ENCODE measurements at places on chromosomes 2 and 18.

DNA sequence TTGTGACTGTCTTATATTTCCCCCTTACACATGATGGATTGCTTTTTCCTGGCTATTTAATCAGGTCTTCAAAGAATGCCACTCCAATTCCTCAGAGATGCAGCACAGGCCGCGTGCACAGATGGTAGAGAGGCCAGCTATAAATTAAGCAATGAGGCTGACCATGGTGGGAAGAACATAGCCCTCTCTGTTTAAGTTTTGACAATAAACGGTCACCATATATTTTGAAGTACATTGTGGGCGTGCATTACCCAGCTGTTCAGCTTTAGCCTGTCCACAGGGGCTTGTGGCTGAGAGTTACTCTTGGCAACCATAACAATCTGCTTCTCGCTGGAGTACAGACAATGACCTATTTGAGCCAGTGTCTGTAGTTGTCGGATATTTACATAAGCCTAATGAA, 730.8 kb downstream of the DCC start:
- ATAC-seq, result no peak

DNA sequence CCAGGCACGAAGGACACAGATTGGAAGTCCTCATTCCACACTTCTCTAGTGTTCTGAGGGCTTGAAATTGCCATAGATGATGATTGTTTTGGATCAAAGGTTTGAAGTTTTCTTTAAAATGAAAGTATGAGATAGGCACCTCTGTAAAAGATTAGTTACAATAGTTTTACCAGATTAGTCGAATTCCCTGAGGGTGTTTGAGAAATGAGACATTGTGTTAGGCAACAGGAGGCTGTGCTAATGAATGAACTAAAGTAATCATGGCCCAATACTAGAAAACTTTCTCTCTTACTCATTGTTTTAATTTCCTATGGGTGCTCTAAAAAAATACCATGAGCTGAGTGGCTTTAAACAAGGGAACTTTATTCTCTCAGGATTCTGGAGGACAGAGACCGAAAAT, 421.7 kb downstream of the RNF144A start:
- ATAC-seq, result no peak

GRCh38 chr2:112591413-112591812, 7.0 kb downstream of the CHCHD5 start:
- ATAC-seq, result no peak

- no peak for ATAC-seq
Observed at GRCh38 chr2:42648796-42649195, 80.4 kb downstream of the MTA3 start.

DNA sequence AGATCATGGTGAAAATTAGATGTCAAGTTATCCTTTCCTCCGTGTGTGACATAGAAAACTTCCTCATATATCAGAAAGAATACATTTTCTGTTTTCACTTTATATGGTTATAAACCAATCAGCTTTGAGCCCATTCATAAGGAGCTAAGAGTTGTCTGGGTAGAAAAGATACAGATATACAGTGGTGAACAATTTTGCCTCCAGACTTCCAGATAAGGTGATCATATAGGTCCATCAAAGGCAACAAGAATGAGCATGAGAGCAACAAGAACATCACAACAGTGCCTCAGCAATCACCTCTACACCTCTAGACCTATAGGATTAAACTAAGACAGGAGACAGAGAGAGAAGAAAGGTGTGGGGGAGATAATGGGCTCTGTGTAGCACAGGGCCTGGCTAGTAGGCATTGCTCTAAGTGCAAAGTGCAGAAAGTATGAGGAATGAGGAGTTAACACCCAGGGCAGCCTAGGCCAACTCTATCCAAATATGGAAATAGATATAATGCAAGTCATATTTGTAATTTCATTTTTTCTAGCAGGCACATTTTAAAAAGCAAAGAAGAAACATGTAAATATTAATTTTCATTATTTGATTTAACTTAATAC, 8.3 kb downstream of the TNP1 start:
- no peak for ATAC-seq

DNA sequence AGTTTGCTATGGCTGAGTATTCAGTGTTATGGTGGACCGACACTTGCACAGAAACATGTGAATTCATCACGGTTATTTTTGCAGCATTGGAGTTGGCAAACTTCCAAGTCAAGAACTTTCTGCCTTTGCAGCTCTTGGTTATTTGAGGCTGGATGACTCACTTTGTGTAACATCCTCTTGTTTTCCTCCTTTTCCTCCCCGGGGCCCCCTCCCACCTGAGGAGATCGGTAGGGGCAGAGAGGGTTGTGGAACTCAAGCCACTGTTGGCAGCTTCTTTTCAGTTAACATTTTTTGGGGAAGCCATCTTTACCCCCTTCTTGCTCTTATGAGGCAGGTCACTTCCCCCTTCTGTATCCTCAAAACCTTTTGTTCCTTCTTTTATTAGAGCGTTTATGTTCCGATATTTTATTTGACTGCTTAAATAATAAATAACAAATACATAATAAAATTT, 48.6 kb downstream of the DDX1 start:
- no peak for ATAC-seq

DNA sequence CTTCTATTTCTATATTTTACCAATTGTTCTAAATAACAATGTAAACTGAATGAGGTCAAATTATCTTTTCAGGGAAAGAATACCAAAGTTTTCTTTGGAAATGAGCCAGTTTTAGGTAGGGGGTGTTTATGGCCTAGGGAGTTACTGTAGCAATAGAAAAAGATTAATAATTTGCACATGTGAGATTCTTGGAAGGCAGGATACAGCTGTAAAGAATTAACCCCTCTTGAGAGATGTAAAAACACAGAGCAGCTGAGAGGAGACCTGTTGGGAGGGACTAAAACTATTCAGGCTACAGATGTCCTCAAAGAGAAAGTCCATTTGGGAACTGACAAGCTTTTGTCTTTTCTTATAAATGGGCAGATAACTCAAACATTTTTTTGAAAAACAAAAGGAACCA, 182.2 kb downstream of the FIGN start:
- ATAC-seq, result no peak

Data from activated T-helper 17 cell treated with anti-CD3 and anti-CD28 coated beads, Interleukin-2, amount 50 U/mL, for 72 hours (primary cell).